ENCODE measurements at places on chromosomes 6 and 20.
A peak's percentile ranks its signal among the peaks of the same experiment; 100 is the strongest.

- no peak for DNase-seq
These were observed 166.7 kb upstream of the CENPW start for GRCh38 chr6:126173265-126173664.

GRCh38 chr6:136031982-136032381 lies 180.5 kb downstream of the PDE7B start:
- peak; percentile 44 for DNase-seq

GRCh38 chr20:16158090-16158975 lies 414.9 kb downstream of the KIF16B start:
- no peak for DNase-seq

GRCh38 chr6:168315596-168315995 lies 4.0 kb downstream of the DACT2 start:
- DNase-seq, result no peak

DNA sequence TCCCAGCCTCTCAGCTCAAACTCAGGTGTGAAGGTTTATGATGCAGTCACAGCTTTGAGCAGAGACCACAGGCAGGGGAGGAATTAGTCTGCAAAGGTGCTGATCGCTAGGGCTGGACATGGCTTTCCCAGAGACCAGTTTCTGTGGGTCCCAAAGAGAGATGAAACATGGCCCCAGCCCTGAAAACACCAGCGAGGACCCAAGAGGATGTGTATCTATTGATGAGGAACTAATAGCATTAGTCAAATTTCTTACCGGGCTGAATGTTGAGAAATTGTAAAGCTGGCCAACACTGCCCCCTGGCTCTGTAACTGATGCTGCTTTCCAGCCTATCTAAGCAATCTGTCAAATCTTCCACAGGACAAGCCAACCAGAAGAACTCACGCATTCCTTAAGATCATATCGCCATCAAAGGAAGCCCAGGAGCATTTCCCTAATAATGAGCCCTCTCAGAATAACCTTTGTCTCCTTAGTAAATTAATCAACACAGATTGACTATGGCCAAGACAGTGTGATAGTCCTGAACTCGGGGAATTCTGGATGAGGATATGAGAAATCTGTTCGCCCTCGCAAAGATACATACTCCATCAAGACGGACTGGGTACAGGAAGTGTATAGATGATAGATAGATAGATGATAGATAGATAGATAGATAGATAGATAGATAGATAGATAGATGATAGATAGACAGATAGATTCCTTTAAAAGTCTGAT lies 7.8 kb upstream of the ACSS1 start:
- DNase-seq, result peak; percentile 73

Data from stomach (tissue), 19 donors.